Large intestine (tissue), 12 donors: ENCODE measurements at places on chromosomes 5 and 9. TPM values are rescaled to one million over a fixed set of nuclear protein-coding genes. Genes with fewer than 3 reads are reported as not detected.

- H3K27ac ChIP-seq = no peak overlapping the region
- no peaks in the 10 kb centered on the region for H3K27me3 ChIP-seq
- H3K4me3 ChIP-seq = no peak overlapping the region
- no peak for DNase-seq
- no peaks in the 10 kb centered on the region for H3K4me1 ChIP-seq
Observed at GRCh38 chr9:121230256-121230655, 28.6 kb upstream of the RAB14 start.

DNA sequence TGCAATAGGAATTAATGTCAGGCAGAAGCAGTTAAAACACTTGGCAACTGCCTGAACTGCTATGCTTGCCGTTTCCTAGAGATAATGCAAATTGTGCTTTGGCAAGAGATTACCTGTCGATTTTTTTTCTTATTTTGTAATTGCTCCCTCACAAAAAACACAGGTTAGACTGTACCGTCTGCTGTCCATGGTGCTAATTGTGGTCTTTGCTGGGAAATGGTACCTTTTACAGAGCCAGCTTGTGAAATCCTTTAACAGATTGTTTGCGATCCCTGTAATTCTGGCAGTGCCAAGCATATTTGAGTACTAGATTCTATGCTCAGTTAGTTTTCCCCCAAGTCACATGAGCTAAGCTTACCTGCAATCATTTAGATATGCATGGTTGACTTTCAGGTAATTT lies 2125.8 kb upstream of the WWC1 start:
- DNase-seq = peak; percentile 27
- H3K27ac ChIP-seq = no peak overlapping the region
- no peak overlapping the region for H3K4me3 ChIP-seq
- H3K4me1 ChIP-seq = no peaks in the 10 kb centered on the region
- H3K27me3 ChIP-seq = no peaks in the 10 kb centered on the region

- H3K27ac ChIP-seq = no peak overlapping the region
- no peaks in the 10 kb centered on the region for H3K27me3 ChIP-seq
Observed at GRCh38 chr5:78362220-78362619, 1.8 kb downstream of the SCAMP1 start.

DNA sequence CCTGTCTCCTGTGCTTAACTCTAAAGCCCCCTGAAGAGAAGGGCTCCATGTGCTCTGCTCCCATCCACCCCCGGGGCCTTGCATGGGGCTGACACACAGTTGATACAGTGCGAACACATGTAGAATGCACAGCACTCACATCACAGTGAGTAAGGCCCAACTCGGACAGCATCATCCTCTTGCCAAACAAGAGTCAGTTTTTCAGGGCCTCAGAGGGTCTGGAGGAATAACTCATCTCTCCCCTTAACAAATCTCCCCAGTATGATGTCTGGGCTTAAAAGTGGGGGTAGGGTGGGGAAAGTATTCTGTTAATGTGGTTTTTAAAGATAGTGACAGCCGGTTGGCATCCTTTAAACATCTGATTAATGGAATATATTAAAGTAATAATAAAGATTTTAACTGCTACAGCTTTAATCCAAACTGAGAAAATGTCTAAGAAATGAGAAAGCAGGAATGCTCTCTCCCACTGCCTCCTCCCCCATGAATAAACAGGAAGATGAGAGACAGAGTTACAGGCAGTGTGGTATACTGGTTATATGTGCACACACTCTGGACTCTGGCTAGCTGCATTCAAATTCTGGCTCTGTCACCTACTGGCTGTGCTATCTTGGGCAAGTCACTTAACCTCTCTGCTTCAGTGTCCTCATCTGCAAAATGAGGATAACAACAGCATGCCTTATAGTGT lies 22.5 kb downstream of the APBA1 start:
- no peaks in the 10 kb centered on the region for H3K4me1 ChIP-seq
- DNase-seq = no peak
- H3K4me3 ChIP-seq = no peak overlapping the region
- no peak overlapping the region for H3K27ac ChIP-seq
- H3K27me3 ChIP-seq = no peaks in the 10 kb centered on the region

DNA sequence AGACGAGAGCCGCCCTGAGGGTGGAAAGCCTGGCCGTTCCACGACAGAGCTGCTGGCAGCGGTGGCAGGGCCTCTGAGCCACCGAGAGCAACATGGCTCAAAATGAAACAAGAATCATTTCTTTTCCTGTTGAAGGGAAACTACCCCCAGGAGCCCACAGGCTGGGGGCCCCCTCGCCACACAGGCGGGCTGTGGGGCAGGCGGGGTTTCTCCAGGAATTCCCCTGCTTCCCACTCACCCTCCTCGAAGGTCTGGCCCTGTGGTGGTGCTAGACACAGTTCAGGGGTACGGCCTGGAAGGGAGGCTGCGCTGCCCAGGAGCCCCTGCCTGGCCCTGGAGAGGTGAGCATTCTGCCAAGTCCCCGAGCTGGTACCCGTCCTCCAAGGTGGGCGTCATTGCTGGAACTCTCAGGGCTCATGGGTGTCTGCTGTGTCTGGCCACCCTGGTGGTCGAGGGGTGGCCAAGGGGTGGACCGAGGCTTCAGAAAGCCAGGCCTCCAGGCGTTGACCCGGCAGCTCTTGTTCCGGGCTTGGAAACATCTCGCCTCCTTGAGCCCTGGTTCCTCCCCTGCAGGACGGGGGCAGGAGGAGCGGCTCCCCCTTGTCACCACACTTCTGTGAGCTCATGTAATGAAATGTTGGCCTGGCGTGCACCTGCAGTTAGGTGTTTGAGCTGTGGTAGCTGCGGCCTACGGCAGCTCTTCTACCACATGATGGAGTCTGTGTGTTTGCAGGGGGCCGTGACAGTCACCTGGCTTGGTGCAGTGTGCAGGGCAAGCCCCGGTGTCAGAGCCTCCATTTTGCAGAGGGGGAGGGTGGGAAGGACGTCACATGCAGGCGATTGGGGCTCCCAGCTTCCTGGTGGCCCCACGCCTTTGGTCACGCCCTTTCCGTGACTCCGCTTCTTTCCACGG lies 65.3 kb downstream of the RXRA start:
- H3K4me1 ChIP-seq = peaks cover 24% of the 10 kb centered on the region
- H3K36me3 ChIP-seq = peaks cover 15% of the 10 kb centered on the region
- no peak for DNase-seq
- no peaks in the 10 kb centered on the region for H3K27me3 ChIP-seq
- H3K27ac ChIP-seq = no peak overlapping the region

Gene DMRT3
- not detected for polyA plus RNA-seq

Gene AFAP1L1
- polyA plus RNA-seq = 9.6 TPM

Gene ACOT12
- polyA plus RNA-seq = 0.72 TPM

- H3K27ac ChIP-seq = no peak overlapping the region
- no peak for DNase-seq
- H3K4me1 ChIP-seq = no peaks in the 10 kb centered on the region
- no peaks in the 10 kb centered on the region for H3K27me3 ChIP-seq
Observed at GRCh38 chr5:87109746-87110145, 157.9 kb upstream of the RASA1 start.

DNA sequence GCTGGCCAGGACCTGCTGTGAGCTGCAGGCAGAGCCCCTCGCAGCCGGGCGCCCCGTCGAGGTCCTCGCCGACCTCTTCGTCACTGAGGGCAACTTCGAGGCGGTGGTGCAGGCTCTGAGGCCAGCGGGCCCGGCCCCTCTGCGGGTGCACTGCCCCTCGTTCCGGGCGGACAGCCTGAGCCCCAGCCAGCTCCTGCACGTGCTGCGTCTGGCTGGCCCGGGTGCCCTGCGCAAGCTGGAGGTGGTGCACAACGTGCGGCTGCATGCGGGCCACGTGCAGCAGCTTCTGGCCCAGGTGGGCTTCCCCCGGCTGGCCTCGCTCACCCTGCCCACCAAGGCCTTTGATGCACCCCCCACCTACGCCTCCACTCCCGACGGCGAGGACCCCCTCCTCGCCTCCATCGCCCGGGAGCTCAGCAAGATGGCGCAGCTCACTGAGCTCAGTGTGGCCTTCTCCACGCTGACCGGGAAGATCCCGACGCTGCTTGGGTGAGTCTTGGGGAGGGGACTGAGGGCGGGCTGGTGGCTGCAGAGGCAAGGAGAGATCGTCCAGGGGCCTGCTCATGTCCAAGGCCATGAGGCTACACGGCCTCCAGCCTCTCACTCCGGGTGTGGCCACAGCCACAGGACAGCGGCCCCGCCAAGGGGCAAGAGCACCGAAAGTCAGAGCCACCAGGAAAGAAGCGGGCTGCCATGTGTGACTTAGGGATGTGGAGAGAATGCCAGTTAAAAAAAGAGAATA lies 825 bp downstream of the LRRC14B start:
- DNase-seq = no peak
- H3K4me3 ChIP-seq = no peak overlapping the region
- peaks cover 6% of the 10 kb centered on the region for H3K4me1 ChIP-seq
- no peaks in the 10 kb centered on the region for H3K36me3 ChIP-seq
- H3K27ac ChIP-seq = no peak overlapping the region
- peaks cover 32% of the 10 kb centered on the region for H3K27me3 ChIP-seq

DNA sequence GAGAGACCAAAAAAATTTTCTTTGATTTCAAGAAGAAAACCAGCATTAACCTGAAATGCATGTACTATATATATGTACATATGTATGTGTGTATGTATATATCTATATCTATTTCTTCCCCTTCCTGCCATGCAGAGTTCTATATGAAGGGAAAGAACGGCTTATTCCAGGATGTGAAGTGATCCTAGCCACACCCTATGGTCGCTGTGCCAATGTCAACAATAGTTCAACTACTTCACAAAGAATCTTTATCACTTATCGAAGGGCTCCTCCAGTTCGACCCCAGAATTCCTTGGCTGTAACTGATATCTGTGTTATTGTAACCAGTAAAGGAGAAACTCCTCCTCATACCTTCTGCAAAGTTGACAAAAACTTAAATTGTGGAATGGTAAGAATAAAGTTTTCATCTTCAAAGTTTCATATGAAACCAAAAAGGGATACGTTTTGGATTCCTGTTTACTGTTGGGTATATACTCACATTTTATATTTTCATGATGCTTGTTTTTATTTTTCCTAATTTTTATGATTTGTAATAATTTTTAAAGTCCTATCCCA lies 56.2 kb downstream of the DENND4C start:
- no peak overlapping the region for H3K27ac ChIP-seq
- peaks cover 14% of the 10 kb centered on the region for H3K36me3 ChIP-seq
- peaks cover 4% of the 10 kb centered on the region for H3K4me1 ChIP-seq
- H3K4me3 ChIP-seq = no peak overlapping the region
- DNase-seq = peak; percentile 11

DNA sequence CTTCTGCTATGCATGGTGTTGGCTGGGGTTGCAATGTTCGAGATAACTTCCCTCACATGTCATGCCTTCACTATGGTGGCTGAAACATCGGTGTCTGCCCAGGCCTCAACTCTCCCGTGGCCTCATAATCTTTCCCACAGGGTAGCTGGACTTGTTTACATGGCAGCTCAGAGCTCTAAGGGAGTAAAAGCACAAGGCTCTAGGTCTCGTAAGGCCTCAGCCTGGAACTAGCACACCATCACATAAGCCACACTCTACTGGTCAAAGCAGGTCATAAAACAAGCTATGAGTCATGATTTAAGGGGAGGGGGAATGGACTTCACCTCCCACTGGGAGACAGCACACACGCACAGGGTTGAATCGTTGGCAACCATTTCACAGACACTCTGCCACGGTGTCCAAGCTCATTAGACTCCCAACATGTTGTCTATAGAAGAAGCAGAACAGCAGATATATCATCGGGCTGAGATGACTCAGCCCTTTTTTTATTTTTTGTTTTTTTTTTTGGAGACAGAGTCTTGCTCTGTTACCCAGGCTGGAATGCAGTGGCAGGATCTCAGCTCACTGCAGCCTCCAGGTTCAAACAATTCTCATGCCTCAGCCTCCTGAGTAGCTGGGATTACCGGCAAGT lies 66.8 kb upstream of the IL17B start:
- DNase-seq = peak; percentile 79
- peak overlapping the region; percentile 65 for H3K27ac ChIP-seq
- no peak overlapping the region for H3K4me3 ChIP-seq
- H3K36me3 ChIP-seq = no peaks in the 10 kb centered on the region
- peaks cover 38% of the 10 kb centered on the region for H3K4me1 ChIP-seq
- H3K27me3 ChIP-seq = no peaks in the 10 kb centered on the region

GRCh38 chr9:110110154-110110553 lies 97.8 kb downstream of the C9orf152 start:
- H3K4me1 ChIP-seq = peaks cover 3% of the 10 kb centered on the region
- no peak overlapping the region for H3K4me3 ChIP-seq
- no peaks in the 10 kb centered on the region for H3K27me3 ChIP-seq
- DNase-seq = no peak

- peaks cover 6% of the 10 kb centered on the region for H3K4me1 ChIP-seq
- no peaks in the 10 kb centered on the region for H3K36me3 ChIP-seq
- no peak overlapping the region for H3K4me3 ChIP-seq
- H3K27ac ChIP-seq = no peak overlapping the region
- no peak for DNase-seq
- H3K27me3 ChIP-seq = peaks cover 5% of the 10 kb centered on the region
Observed at GRCh38 chr5:59828623-59829022, 64.9 kb downstream of the PDE4D start.

DNA sequence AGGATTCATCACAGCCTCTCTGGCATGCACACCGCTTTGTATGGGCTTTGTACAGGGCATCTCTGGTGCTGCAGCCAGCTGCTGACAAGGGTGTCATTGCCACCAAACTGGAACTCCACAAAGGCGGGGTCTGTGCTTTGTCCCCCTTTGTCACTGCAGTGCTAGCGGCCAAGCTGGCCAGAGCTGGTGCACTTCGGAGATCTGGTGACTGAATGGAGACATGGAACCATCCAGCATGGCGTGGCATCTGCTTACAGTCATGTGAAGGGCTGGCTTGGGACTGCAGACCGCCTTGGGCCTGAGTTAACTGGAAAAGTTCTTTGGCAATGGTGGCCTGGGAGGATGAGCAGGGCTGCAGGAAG lies 18.7 kb upstream of the COL5A1 start:
- no peak overlapping the region for H3K27ac ChIP-seq
- H3K36me3 ChIP-seq = no peaks in the 10 kb centered on the region
- no peaks in the 10 kb centered on the region for H3K4me1 ChIP-seq

Gene ECSCR
- polyA plus RNA-seq = 21.6 TPM

Gene ANGPTL2
- 15.5 TPM for polyA plus RNA-seq

Gene MRPS2
- polyA plus RNA-seq = 46.9 TPM

DNA sequence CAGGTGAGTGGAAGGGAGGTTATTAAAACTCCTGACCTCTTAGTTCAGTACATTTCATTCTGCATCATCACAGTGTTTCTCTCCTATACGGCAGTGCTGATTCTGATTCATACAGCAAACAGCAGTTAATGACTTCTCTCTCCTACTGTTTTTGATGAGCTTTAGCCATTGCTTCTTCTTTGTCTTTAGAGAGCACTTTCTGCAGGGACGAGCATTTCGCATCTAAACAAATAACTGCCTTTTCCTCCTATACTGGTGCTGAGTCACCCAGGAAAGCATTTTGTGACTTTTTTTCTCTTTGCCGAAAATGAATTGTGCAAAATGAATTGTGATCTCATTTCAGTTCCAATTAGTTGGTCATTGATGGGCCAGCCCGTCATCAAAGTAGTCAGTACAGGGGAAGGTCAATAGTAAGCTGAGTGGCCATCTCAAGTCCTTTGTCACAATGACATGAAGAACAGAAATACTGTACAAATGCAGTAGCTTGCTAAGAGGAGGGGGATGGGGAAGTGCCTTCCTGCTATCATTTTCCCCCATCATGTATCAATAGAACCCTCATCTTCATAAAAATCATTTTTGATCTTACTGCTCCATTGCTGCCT lies 98.5 kb downstream of the INSYN2B start:
- no peaks in the 10 kb centered on the region for H3K27me3 ChIP-seq
- no peak overlapping the region for H3K4me3 ChIP-seq
- H3K4me1 ChIP-seq = no peaks in the 10 kb centered on the region
- DNase-seq = no peak
- H3K27ac ChIP-seq = no peak overlapping the region
- H3K36me3 ChIP-seq = no peaks in the 10 kb centered on the region
